Islet precursor cell (in vitro differentiated cells): ENCODE measurements at places on chromosomes 7 and 10.
A peak's percentile ranks its signal among the peaks of the same experiment; 100 is the strongest.

- DNase-seq = no peak
These were observed 206.5 kb upstream of the ZWINT start for GRCh38 chr10:56567580-56567979.

GRCh38 chr10:79266543-79267312 lies 80.5 kb upstream of the PPIF start:
- DNase-seq = peak; percentile 88

- peak; percentile 68 for DNase-seq
These were observed 69.7 kb upstream of the FZD8 start for GRCh38 chr10:35711615-35712411.

DNA sequence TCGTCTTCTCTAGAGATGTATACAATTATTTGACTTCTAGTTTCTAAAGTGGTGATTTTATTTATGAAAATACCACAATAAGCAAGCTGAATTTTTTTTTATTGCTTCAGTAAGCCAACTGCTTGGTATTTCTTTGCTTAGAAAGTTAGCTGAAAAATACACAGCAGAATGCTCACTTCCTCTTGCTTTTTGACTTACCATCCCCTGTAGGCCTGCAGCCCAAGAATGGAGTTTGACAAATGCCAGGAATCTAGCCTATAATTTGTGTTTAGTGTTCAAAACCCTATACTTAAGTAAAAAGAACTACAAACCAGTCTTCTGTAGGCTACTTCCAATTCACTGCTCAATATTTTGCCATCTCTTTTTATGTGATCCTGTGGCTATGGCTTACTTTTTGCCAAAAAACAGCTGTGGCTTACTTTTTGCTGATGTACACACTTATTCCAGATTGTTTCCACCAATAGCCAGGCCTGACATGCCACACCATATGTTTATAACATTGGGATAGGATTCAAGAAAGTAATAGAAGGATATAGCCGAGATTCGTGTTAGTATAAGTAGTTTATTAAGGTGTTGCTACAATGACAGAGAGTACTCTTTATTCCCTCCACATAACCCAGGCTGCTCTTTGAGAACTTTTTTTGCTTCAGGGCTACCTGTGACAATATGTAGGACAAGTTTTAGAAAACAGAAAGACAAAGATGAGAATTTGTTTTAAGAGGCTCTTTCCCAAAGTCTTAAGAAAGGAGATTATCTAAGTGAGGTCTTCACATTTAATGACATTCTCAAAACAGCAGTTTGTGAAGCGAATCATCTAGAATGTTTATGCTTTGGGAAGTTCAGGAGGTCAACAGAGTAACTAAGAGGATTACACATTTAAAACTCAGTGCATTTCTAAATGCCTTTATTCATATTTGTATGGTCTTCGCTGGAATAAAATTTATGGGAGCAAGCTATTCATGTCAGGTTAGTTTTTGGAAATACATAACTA lies 263.9 kb upstream of the FZD1 start:
- DNase-seq = no peak

DNA sequence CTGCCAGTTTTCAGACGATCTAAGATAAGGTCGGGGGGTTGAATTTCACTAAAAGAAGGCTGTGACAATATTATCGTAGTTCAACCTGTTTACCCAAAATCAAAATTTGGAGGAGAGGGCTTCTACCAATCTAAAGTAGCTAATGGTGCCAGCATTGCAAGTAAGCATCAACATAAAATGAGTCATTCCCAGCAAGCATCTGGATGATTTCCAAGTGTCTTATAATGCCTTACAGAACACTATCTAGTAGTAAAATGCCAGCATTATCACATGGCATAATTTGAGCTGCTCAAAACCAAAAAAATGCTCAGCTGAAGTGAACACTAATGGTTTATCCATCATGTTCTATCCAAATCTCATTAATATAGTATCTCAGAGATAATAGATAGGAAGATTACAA lies 1193.9 kb downstream of the DNAJB9 start:
- DNase-seq = no peak

GRCh38 chr10:122349758-122350369 lies 24.6 kb upstream of the PLEKHA1 start:
- no peak for DNase-seq

GRCh38 chr10:97138846-97139245 lies 46.9 kb downstream of the SLIT1 start:
- DNase-seq = no peak

DNA sequence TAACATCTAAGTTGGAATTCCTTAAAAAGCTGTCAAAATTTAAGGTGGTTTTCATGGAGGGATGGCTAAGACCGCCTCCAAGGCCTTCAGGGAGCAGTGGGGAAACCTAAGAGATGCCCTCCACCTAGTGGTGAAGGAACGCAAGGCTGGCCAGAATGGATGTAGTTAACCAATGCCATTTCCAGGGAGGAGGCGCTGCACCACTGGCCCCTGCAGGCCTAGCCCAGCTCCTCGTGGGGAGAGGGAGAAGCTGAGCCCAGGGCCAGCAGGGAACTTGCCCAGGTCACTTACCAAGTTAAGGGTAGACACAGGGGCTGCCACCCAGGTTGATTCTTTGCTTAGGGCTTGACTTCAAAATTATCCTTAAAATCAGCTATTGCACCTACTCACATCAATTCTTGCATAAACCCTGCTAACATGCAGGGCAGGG lies 32.0 kb downstream of the FIGNL1 start:
- DNase-seq = peak; percentile 92

DNA sequence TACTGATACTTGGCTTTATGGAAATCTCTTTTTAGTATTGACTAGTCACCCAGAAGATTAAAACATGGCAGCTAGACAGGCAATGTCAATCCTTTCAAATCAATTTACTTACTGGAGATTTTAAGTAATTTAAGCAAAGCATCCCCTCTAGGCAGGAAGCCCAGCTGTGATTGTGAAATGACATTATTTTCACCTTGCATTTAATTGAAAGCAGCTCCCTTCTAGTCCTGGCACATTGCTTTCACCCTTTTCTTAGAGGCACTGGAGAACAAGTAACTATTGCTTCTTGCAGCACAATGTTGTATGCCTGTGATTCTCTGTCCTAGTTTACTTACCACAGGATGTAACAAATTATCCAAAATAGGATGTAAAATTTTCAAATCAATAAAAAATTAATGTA lies 13.3 kb downstream of the ST7 start:
- DNase-seq = no peak

DNA sequence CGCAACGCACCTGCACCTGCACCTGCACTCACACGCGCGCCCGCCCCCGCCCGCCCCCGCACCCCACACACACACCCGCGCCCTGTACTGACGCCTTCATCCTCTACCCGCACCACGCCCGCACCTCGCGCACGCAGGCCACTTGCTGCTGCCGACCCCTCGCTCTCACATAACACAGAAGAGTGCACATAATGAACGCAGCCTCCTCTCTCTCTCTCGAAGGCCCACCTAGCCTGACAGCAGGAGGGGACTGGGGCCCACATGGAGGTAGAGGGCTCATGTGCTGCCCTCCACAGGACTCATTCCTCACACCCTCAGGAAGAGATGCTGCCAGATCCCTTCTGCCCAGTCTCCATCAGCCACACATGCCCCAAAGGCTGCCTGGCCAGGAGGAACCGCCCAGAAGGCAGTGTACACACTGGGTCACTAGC lies 432 bp upstream of the CAMK2B start:
- DNase-seq = peak; percentile 58

DNA sequence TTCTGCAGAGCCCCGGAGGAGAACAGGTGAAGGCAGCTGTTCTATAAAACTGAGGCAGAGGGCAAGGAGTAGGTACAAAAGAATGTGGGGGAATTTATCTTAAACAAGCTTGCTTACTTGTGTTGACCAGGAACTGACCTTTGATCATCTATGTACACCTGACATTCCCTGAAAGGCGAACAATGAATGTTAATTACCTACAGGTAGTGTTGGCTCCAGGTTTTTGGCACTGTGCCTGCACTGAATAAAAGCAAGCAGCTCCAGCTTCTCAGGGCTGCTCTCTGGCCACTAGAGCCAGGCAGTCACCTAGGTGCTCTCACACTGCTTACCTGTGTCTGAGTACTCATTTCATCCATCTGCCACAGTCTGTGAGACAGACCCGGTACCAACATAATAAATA lies 87.0 kb downstream of the RAPGEF5 start:
- DNase-seq = no peak

DNA sequence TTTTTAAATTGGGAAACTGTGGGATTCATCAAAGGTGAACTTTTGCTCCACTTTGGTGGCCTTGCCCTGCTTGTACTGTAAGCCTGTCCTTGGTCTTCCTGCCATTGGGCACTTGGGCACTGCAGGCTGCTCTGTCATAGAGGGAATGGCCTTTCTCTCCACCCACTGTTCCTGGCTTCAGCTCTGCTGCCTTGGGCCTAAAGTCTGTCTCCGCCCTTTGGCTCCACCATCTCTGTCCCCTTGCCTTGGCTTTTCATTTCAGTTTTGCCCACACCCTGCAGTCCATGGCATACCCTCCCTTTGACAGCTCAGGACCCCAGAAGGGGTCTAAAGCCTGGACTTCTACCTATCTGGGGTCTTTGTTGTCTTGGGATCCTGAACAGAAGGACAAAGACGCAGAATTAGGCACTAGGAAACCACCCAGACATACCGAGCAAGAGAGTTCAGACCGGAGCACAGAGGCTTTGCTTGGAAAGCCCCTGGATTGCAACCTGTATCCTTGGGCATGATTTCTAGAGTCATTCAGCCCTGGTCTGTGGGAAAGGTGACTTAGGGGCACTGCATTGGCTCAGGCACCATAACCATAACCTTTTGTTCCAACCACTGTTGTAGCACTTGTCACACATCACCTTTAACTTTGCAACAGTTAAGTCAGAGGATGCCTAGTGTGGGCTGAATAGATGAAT lies 5.2 kb upstream of the ARHGAP22 start:
- DNase-seq = peak; percentile 28

- no peak for DNase-seq
These were observed 124.4 kb upstream of the PFKP start for GRCh38 chr10:2942938-2943337.

DNA sequence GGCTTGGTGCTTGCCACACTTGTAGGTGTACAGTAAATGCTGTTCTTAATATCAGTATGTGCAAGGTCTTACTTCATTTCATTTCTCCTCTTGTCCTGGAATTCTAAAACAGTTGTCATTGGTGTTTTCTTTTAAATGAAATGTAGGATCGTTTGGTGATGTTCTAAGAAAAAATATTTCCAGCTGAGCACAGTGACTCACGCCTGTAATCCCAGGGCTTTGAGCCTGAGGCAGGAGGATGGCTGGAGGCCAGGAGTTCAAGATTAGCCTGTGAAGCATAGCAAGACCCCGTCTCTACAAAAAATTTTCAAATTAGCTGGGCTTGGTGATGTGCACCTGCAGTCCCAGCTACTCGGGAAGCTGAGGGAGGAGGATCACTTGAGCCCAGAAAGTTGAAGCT lies 32.6 kb upstream of the ELN start:
- DNase-seq = no peak

GRCh38 chr7:54543051-54543488 lies 895 bp downstream of the VSTM2A start:
- peak; percentile 83 for DNase-seq

DNA sequence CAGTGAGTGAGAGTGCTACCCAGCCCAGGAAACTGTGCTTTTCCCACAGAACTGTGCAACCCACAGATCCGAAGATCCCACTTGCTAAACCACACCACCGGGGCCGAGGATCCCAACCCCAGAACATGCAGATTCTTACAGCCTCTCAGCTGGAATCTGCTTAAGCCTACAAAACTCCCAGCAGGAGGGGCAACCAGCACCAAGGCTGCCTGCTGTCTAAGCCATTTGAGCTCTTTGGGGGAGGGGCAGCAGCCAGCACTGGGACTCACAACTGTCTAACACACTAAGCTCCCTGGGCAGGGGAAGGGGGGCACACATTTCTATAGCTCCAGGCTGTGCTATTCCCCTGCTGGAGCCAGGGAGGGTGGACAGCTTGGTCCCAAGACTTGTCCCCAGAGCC lies 529.9 kb downstream of the XPNPEP1 start:
- peak; percentile 75 for DNase-seq

GRCh38 chr7:23346316-23346715 lies 47.2 kb downstream of the MALSU1 start:
- DNase-seq = no peak

GRCh38 chr7:22093001-22093400 lies 147.3 kb upstream of the CDCA7L start:
- DNase-seq = peak; percentile 15

GRCh38 chr10:128885573-128886555 lies 581.2 kb upstream of the MGMT start:
- DNase-seq = peak; percentile 16

DNA sequence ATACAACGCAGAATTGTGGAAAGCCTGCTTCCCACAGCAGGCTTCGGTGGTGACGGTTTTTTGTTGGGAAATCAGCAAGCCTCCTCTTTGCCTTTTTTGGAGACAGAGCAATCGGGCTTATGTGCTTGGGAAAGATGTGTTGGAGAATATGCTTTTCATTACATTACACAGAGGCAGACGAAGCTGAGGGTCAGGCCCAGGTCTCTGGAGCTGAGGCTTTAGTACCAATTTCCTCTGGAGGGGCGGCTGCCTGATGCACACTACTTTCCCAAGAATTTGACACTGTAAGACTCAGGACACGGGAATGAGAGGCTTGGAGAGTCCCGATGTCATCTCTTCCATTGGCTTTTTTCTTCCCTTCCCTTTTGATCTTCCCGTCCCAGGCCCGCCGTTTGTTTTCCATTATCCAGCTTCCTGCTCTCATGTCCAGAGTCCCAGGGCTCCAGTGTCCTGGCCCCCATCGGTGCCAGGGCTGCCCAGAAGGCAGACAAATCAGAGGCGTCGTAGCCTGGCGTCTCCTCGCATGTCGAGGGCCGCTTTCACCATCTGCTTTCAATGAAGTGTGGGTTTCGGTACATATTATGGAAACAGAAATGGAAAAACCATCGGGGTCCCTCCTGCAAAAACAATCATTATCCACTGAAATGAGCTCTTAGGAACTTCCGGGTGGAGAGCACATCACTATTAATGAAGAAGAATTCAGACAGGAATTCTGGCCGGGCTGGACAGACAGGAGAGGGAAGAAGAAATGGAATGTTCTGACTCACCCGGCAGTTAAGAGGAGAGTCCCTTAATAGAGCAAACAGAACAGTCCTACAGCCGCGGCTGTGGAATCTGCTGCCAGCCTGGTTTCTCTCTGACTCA lies 123.0 kb upstream of the JCAD start:
- DNase-seq = peak; percentile 98

DNA sequence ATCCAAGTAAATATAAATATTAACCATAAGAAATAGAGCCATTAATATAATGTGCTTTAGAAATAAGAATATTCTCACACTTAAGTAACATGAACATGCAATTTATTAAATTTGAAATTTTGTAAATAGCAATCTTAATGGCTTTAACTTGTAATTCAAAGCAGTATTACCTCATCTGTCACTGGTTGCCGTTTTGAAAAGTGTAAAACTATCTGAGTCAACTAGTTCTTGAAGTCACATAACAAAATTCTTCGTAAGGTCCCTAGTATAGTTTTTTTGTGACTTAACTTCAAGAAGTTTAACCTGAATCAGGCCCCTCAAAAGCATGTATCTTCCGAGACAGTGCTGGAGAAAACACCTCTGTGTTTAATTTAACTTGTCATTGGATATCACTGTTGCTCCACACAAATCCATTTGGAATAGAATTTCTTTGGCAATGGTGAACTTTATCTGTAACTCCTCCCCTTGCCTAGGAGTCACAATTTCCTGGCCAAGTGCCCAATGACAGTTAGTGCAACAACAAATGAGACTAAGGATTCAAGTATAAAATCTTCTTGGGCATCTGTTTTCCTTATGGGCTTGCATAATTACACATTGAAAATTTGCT lies 47.1 kb downstream of the NT5C2 start:
- DNase-seq = no peak

- DNase-seq = peak; percentile 71
These were observed 11.8 kb upstream of the TIAL1 start for GRCh38 chr10:119608316-119609155.
